SW 1271 (cell line): ENCODE measurements at places on chromosomes 4 and X.

DNA sequence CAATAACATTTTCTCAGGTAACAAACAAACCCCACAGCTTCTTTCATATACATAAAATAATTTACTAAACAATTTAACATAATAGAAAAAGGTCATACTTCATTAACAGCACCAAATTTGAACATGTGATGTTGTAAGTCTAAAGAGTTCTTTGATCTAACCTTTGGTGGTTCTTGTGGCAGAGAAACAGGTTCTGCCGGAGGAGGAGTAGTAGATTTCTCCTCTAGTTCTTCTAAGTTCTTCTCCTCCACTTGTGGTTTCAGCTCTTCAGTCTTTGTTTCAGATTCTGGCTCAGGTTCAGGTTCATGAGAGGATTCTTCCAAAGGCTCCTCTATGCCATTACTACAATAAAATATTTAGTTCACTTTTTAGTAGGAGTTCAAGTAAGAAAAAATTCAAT, 18.3 kb downstream of the G3BP2 start:
- DNase-seq = no peak

- no peak for DNase-seq
Observed at GRCh38 chrX:70022616-70023015, 27.1 kb downstream of the AWAT2 start.

DNA sequence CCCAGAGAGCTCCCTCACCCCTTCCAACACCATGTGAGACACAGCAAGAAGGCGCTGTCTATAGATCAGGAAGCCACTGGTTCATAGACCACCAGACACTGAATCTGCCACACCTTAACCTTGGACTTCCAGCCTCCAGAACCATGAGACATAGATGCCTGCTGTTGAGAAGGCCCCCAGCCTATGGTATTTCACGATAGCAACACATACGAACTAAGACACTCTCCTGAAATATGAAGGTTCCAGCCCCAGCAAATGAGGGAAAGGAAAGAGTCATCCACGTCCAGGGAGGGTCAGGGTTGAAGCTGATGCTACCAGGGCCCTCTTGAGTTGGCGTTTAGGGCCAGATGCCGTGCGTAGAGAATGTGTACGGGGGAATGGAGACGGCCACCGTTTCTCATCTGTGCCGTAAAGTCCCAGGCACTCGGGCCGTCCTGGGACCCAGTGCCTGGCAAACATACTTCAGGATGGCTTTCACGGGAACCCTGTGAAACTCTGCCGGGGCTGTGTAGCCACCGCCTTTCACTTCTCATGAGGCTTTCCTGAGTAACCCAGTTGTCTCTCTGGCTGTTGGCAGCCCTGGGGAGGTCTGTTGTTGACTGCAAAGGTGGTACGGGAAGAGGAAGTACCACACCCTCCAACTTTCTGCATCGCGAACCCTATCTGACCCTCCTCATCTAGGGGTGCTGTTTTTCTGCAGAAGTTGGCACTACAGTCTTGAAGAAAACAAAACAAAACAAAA, 17.7 kb upstream of the P2RY8 start:
- no peak for DNase-seq

DNA sequence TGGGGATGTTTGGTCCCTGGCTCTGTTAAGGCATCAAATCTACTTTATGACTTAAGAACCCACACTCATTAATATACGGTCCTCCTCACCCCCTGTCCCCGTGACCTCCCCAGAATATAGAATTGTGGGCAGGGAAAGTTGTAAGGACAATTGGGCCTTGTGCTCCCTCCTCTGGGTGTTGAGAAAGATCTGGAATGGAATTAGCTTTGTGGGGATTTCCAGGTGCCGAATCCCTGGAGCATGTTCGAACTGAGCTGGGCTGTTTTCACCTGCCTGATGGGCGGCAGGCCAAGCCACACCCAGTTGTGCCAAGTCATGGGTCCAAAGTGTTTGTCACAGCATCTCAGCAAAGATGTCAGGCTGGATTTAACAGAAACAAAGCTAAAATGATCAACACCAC, 349.3 kb upstream of the KLF3 start:
- DNase-seq = no peak

- no peak for DNase-seq
Observed at GRCh38 chr4:104967034-104967401, 179.7 kb upstream of the TET2 start.

GRCh38 chr4:159280442-159281172, 177.7 kb downstream of the RAPGEF2 start:
- DNase-seq = no peak

- DNase-seq = no peak
Observed at GRCh38 chrX:13579661-13580060, 10.3 kb downstream of the EGFL6 start.

GRCh38 chr4:174218127-174218790, 65.2 kb downstream of the FBXO8 start:
- DNase-seq = no peak

DNA sequence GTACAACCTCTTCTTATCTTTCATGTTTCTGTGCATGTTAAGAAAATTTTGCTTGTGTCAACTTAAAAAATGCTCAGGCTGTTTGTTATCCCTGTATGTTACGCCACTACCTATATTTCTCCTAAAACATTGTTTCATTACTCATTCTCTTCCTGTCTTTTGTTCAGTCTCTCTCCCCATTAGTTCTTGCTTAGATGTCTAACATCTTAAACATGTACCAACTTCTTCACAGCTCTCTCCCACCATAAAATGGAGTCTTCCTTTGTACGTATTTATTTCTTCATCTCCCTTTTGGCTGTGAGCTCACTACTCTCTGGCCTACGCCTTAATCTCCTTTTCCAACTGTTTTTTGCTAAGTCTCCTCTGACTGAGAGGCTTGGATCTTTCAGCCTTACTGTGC, 36.4 kb downstream of the PCDH7 start:
- no peak for DNase-seq

GRCh38 chrX:5857232-5857631, 371.4 kb downstream of the NLGN4X start:
- DNase-seq = no peak

DNA sequence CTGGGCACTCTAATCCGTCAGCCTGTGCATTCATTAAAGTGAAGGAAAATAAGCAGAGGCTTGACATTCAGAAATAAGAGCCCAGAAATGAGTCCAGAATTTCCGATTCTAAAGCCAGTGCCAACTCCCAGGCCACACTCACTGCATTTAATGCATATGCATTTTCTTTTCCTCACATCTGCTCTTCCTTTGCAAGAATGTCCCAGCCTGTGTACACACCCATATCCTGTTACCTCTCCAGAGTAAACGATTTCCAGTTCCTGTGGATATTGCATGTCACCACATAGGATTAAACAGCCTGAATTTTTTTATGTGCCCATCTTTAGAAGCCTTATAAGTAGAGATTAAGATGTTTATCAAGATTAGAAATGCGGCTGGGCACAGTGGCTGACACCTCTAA, 27.5 kb downstream of the ARX start:
- no peak for DNase-seq

DNA sequence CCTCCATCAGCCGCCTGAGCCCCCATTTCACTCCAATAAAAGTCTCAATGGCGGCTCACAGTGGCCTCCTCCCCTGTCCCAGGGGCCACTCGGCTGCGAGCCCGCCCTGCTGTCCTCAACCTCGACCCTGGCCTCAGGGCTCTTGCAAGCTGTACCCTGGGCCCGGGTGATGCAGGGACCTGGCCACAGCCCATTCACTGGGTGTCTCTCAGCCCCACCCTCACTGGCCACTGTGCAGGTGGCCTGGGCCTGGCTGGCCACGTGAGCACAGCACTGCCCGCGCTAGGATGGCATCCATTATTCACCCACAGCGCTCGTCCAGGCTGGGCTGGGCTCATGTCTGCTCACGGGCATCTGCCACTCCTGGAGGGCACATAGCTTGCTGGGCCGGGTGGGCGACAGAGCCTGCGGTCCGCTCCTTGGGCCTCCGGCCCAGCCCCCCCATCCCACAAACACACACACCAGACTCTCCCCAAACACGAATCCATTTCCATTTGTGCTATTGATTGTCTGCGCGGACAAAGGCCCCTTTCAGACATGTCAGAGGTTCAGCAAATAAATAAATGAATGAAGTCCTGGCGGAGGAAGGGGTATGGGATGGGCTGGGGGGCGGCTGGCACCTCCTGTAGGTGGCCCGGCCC, 16.5 kb upstream of the FGFR3 start:
- DNase-seq = no peak
